Effector memory CD4-positive, alpha-beta T cell (primary cell): ENCODE measurements at places on chromosomes 12 and 14.

- DNase-seq = no peak
These were observed 124.3 kb downstream of the PPHLN1 start for GRCh38 chr12:42450248-42450647.

- DNase-seq = no peak
These were observed 6.9 kb downstream of the ZFC3H1 start for GRCh38 chr12:71656740-71657139.

DNA sequence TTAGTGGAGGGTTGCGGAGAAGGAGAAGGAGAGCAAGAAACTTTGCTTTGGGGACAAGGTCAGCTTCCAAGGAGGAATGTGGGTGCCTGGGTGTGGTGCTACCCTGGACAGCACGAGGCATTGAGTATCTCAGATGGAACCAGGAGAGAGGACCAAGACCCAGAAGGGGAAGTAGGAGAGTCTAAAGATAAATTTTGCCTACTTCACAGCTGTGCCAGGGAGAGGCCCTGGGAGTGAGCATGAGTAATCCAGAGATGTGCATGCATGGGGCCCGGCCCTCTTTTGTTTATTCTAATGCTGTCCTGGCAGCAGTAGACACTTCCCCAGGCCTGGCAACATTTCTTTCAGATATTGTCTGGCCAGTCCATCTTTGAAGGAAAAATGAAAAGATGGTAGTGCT, 49.5 kb upstream of the GNPNAT1 start:
- no peak for DNase-seq

- DNase-seq = peak; percentile 42
These were observed 110.7 kb downstream of the NCOR2 start for GRCh38 chr12:124456652-124457152.

DNA sequence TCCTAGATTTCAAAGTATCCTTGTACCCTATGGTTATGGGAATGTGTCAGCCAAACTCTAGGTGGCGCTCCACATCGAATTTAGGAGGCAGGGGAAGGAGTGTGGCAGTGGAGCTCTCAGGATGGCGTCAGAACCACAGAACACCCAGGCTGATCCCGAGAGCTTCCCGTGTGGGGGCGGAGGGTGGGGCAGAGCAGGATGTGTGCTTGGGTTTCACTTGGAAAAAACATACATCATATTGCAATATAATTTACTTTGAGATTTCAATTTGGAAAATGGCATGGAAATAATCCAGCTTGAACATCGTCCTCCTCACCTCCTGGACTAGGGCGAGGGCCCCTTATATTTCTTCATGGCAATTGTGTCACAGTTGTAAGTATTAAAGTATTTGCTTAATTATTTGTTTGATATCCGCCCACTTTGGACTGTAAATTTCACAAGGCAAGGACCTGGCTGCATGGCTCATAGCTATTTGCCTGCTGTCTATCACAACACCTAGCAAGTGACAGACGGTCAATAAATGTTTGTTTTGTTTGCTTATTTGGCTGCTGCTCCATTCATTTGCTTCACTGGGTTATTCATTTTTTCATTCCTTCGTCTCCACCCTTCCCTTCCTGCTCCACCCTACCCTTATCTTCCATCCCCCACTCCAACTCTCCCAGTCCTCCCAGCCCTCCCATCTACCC, 221.5 kb upstream of the HMGA2 start:
- DNase-seq = no peak

DNA sequence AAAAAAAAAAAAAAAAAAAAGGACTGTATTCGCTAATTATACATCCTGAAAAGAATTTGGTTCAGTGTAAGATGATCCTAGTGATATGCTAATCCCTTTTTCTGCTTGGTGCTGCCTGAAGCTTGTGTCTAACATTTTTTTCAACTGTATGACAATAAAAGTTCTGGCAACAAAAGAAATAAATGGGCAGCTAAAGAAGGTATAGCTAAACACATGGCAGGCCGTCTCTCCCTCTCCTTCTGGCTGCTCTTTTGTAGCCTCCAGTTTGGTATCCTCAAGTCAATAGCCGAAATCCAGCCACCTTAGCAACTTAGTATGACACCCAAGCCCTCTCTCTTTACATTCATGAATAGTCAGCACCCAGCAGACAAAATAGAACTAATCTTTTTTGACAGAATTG, 198.3 kb upstream of the OTX2 start:
- no peak for DNase-seq
